Renal pelvis (tissue), 12 donors: ENCODE measurements at places on chromosomes 13 and 19.

DNA sequence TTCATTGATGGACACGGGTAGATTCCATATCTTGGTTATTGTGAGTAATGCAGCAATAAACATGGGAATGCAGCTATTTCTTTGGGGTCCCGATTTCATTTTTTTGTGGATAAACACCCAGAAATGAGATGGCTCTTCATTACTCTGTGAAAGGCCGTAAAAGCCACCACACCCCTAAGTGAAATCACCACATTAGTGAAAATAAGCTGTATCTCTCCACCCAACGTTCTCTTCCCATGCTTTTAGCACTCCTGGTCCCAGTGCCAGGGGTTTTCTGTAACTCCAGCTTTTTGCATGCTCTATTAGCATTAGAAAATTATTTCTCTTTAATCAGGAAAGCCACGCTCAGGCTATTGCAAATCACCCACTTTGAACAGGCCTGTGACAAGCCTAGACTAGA lies 15.8 kb downstream of the CHAMP1 start:
- no peak for DNase-seq

DNA sequence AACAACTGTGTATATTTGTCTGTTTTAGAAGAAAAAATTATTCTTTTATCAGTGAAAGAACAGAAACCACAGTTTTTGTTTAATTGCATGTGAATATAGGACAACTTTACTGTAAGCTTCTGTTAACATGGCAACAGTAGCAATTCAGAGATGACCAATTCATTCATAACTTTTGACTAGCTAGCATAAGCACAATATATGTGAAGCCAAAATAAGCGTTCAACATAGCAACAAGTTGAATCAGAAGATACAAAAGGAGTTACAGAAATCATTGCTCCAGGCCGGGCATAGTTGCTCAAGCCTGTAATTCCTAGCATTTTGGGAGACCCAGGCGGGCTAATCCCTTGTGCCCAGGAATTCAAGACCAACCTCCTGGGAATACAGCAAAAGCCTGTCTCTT lies 197.1 kb upstream of the GPC6 start:
- no peak for DNase-seq

GRCh38 chr13:41159174-41159573 lies 26.6 kb upstream of the KBTBD6 start:
- no peak for DNase-seq

DNA sequence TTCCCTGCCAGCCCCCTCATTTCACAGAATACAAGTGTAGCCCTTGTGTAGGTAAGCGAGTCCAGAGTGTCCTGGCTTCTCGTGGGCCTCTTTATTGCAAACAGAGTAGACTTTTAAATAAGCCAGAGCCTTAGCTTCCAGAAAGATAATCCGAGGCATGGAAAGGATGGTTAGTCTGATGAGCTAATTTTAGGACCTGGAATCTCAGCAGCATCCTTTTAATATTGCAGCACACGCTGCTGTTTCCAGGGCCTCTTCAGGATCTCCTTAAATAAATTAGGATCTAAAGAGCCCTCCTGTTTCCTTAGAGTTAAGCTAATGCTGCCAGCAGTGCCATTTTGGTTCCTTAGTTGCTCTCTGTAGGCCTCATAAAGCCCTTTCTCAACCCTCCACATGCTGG lies 99.2 kb downstream of the RFC3 start:
- DNase-seq: no peak

- no peak for DNase-seq
These were observed 127.2 kb upstream of the TSC22D1 start for GRCh38 chr13:44703371-44703770.
